HuH-7.5 (cell line): ENCODE measurements at places on chromosomes 1 and 21.
A peak's percentile ranks its signal among the peaks of the same experiment; 100 is the strongest.

- DNase-seq: no peak
These were observed 5.8 kb downstream of the MYCL start for GRCh38 chr1:39895731-39896480.

- DNase-seq: no peak
These were observed 137.1 kb downstream of the CAMTA1 start for GRCh38 chr1:6922096-6922931.

GRCh38 chr1:240965581-240966091, 353.7 kb upstream of the GREM2 start:
- no peak for DNase-seq

GRCh38 chr21:26473471-26473870, 99.6 kb downstream of the CYYR1 start:
- DNase-seq: no peak

GRCh38 chr1:173798078-173798477, 26.4 kb upstream of the DARS2 start:
- DNase-seq: no peak

DNA sequence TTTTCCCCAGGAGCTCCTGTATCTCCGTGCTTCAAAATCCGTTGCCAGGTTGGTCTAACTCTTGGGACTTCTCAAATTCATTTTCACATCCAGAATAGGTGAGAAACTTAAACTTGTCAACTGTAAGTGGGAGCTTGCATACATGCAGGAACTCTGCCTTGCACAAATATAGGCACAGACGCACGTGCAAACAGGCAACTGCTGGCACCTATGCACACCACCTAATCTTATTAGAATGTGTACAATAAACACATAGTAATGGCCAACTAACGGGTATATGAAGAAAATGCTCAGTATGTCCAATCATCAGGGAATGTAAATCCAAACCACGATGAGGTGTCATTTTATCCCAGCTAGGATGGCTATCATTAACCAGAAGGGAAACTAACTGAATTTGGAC, 22.6 kb upstream of the FCGR2A start:
- no peak for DNase-seq

DNA sequence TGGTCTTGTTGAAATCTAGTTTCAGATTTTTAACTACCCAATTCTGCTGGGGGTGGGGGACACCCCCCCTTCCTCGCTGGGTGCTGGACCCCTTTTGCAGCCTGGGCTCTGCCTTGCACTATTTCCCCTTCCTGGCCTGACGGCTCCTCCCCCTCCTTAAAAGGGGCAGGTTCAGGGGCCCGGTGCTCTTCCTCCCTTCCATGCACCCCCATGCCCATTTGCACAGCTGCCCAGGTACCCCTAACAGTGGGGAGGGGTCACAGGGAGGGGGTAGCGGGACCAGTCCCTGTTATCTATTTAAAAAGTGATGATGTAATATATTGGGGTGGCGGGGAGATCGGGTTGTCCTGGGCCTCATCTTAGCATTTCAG, 15.3 kb downstream of the ZBTB7B start:
- DNase-seq: no peak

DNA sequence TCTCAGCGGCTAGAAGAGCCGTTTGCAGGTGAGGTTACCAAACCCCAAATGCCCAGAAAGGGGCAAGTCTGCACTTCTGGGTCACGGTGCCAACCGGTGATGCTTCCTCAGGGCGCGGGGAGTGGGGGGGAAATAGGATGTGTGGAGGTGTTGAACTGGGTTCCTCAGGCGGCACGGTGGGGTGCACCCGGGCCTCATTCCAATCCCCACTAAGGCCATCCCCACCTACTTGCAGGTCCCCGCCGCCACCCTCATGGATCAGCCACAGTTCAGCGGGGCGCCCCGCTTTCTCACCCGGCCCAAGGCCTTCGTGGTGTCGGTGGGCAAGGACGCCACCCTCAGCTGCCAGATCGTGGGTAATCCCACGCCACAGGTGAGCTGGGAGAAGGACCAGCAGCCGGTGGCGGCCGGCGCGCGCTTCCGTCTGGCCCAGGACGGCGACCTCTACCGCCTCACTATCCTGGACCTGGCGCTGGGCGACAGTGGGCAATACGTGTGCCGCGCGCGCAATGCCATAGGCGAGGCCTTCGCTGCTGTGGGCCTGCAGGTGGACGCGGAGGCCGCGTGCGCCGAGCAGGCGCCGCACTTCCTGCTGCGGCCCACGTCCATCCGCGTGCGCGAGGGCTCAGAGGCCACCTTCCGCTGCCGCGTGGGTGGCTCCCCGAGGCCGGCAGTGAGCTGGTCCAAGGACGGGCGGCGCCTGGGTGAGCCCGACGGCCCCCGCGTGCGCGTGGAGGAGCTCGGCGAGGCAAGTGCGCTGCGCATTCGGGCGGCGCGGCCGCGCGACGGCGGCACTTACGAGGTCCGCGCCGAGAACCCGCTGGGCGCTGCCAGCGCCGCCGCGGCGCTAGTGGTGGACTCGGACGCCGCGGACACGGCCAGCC, 3.9 kb downstream of the OBSCN start:
- DNase-seq: no peak

GRCh38 chr1:145983206-145983675, 13.1 kb downstream of the TXNIP start:
- no peak for DNase-seq

DNA sequence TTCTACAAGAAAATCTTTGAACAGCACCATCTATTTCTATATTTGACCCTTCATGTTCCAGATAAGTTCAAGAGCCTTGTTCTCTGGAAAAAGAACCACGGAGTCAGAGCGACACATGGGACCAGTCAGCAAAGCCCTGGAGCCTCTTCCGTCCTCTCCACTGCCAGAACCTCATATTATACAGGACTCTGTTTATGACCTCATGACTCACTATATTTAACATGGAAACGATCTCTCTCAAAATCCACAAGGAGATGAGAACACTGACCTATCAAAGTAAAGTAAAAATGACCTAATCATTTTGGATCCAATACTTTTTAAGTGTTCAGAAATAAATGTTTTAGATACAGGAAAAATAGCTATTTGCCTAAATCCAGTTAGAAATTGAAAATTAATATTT, 124.6 kb upstream of the KRTAP19-8 start:
- no peak for DNase-seq

- no peak for DNase-seq
These were observed 32.1 kb upstream of the PLPPR4 start for GRCh38 chr1:99232172-99232571.

DNA sequence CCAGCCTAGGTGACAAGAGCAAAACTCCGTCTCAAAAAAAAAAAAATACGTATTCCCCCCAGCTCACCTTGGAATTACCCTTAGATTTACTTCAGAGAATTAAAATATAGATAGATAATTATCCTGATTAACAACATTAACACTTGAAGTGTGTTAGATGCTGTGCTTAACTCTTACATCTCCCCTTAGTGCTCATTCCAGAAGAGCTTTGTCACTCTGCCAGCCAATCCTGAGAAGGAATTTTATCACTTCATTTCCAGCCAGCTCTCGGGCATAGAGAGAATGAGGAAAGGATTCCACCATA, 1.6 kb upstream of the SHC1 start:
- no peak for DNase-seq

DNA sequence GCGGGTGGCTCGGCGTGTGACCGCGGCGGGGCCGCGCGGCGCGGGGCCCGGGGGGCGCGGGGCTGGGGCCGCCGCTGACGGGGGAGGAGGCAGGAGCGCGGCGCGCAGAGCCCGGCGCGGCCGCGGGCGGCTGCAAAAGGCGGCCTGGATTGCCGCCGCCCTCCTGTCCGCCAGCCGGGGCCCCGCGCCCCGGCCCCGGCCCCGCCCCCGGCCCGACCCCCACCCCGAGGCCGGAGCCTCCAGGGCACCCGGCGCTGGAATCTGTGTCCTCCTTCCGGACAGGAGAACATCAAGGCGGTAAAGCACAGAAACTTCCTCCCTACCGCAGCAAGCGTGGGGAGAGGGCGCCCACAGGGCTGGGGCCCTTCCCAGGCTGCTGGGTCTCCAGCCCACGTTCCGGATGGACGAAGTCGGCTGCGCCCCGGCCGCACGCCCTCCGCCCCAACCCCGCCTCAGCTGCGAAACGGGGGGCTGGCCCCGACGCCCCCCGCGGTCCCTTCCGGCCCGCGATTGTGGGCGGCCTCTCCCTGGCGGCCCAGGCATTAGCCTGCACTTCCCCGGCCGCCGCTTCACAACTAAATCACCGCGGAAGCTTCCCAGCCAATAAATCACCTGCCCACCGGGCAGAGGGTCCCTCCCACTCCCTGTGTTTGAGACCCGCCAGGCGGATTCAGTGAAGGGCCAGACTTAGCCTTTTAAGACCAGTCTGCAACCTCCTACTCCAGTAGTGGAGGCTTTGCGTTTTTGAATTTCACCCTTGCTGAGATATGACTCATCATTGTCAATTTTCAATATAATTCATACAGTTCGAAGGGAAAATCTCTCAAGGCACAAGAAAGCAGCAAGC, 106.0 kb downstream of the SLC45A1 start:
- peak; percentile 80 for DNase-seq

DNA sequence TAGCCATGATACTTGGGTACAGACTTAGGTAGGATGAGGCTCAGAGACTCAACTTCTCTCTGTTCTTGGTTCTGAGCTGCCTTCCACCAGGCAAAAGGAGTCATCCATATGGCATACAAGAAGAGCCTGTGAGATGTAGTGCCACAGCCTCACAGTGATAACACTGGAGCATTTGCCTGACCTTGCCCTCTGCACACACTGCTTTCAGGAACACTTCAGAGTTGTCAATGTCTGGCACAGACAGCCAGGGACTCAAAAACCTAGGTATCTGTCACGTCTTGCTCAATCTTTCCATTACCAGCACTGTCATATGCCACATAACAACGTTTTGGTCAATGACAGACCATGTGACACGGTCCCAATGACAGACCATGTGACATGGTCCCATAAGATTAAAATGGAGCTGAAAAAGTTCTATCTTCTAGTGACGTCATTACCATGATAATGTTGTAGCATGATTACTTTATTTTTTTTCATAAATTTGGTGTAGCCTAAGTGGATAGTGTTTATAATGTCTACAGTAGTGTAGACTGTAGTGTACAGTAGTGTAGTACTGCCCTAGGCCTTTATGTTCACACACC, 199.9 kb upstream of the CTTNBP2NL start:
- DNase-seq: no peak

GRCh38 chr1:159925719-159926078, 392 bp upstream of the TAGLN2 start:
- DNase-seq: peak; percentile 74

DNA sequence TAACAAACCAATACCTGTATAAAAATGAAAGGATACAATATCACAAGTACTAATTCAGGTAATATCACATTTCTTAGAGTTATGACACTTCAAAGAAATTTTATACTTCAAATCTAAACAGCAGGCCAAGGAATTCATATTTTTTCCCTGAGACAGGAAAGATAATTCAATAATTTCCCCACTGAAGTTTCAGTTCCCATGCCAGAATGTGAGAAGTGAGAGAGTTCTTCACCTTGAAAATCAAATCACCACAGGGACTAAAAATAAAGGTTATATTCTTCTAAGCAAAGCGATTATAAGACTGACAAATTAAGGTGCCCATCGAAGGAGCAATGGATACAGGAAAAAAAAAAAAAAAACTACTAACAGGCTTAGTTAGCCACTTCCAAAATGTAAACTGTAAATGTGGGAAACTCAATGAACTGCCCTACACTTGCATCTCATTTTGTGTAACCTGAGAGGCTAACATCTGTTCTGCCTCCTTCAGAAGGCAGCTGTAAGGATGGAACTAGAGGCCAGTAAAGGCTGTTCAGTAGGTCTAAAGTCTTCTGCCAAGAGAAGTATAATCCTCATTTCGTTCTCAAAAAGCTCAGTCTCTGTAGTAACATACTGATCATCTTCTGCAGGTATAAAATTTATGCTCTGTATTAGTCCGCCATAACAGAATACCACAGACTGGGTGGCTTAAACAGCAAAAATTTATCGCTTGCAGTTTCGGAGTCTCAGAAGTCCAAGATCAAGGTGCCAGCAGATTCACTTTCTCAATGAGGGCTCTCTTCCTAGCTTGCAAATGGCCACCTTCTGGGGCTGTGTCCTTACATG, 127.8 kb downstream of the RERE start:
- no peak for DNase-seq

- DNase-seq: no peak
These were observed 20.5 kb downstream of the SOX13 start for GRCh38 chr1:204093421-204093717.

GRCh38 chr1:99146129-99146848, 118.0 kb upstream of the PLPPR4 start:
- DNase-seq: no peak

GRCh38 chr21:39088031-39088370, 95.2 kb downstream of the PSMG1 start:
- DNase-seq: no peak

GRCh38 chr21:37579356-37579755, 212.8 kb downstream of the DYRK1A start:
- no peak for DNase-seq

DNA sequence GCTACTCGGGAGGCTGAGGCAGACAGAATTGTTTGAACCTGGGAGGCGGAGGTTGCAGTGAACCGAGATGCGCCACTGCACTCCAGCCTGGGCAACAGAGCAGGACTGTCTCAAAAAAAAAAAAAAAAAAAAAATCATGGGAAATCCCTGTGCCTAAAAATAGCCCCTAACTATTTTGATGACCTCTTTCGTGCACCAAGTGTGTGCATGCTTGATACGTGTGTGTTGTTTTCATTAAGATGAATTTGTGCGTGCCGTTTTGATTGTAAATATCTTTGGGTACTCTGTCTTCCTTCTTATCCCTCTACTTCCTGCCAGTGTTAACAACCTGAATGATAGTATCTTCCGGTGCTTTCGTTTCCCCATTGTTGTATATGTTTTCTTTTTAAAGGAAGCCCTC, 9.8 kb downstream of the CACYBP start:
- no peak for DNase-seq

DNA sequence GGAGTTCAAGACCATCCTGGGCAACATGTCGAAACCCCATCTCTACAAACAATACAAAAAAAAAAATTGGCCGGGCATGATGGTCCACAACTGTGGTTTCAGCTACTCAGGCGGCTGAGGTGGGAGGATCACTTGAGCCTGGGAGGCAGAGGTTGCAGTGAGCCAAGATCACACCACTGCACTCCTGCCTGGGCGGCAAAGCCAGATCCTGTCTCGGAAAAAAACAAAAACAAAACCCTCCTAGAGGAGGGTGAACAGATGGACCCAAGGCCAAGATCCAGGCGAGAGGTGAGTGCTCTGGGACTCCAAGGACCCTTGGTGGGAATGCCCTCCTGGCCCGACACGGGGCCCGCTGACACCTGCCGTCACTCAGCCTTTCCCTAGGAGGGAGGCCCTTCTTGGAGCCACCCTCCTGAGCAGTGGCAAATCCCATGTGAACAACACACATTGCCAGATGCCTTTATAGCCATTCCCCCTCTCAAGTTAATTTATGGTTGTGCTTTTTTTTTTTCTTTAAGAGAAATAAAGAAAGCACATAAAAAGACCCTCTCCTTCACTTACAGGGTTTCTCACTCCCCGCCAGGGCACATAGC, 380 bp downstream of the TFF2 start:
- no peak for DNase-seq
